ENCODE measurements at places on chromosomes 16 and 17. TPM values are rescaled to one million over a fixed set of nuclear protein-coding genes. Genes with fewer than 3 reads are reported as not detected.

The LITAFD gene
- total RNA-seq, result not detected

The KRT31 gene
- not detected for total RNA-seq

The PRPSAP2 gene
- total RNA-seq, result 24.2 TPM

The TBC1D3L gene
- 11.7 TPM for total RNA-seq

The WFIKKN2 gene
- 0.06 TPM for total RNA-seq

The TEKT1 gene
- total RNA-seq, result 18.5 TPM

The APRT gene
- 196 TPM for total RNA-seq

The CD19 gene
- total RNA-seq, result 2.8 TPM

The OSGIN1 gene
- 1.5 TPM for total RNA-seq

The C17orf78 gene
- not detected for total RNA-seq

The CDH8 gene
- total RNA-seq, result 3.1 TPM

The ELMO3 gene
- total RNA-seq, result 6.5 TPM

The TBC1D3E gene
- not detected for total RNA-seq

The SLC5A10 gene
- total RNA-seq, result 0.31 TPM

The KRTAP2-2 gene
- not detected for total RNA-seq

The SCNN1B gene
- 16.4 TPM for total RNA-seq

The ZNF385C gene
- 0.34 TPM for total RNA-seq

The KRTAP1-5 gene
- total RNA-seq, result not detected

The IKZF3 gene
- 3.9 TPM for total RNA-seq

The C17orf100 gene
- 2.4 TPM for total RNA-seq

The TBC1D3H gene
- not detected for total RNA-seq

The CACNG1 gene
- not detected for total RNA-seq

The CDIP1 gene
- 12.4 TPM for total RNA-seq

The CD300LB gene
- 0.82 TPM for total RNA-seq

The SYCE1L gene
- total RNA-seq, result not detected

The PIK3R5 gene
- total RNA-seq, result 55.3 TPM

The GP2 gene
- total RNA-seq, result 11.9 TPM

Data from lung (tissue), 17 donors.